Neural crest cell (in vitro differentiated cells): ENCODE measurements at places on chromosomes 3 and 15.
A peak's percentile ranks its signal among the peaks of the same experiment; 100 is the strongest.

GRCh38 chr15:96893159-96893906 lies 562.8 kb downstream of the NR2F2 start:
- DNase-seq = peak; percentile 28

DNA sequence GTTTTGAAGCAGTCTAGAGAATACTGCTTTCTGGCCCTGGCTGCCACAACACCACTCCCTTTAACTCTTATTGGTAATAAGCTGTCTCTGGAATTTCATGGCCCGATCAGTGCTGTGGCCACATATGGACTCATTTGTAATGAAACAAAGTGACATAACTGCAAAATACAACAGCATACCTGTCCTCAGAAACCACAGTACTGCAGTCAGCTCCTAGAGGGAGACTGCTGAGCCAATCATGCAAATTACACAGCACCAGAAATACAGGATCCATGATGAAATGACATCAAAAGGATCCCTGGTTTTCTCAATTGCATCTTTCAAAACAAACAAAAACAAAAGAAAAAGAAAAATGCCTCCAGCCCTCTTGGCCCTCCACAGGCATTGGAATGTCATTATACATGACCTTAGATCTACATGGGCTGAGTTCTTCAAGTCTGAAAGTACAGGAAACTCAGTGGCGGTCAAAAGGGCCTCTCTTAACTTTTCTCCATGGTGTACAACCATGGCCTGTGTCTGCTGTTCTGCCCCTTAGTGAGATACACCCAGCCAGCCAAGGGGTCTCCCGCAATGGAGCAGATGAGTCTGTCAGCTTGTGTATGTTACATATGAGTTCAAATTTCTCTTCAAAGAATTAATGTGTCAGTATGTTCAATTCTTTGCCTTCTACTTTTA lies 24.9 kb upstream of the KBTBD12 start:
- DNase-seq = no peak

- no peak for DNase-seq
Measured at GRCh38 chr3:197196192-197196591, 102.2 kb downstream of the DLG1 start.

DNA sequence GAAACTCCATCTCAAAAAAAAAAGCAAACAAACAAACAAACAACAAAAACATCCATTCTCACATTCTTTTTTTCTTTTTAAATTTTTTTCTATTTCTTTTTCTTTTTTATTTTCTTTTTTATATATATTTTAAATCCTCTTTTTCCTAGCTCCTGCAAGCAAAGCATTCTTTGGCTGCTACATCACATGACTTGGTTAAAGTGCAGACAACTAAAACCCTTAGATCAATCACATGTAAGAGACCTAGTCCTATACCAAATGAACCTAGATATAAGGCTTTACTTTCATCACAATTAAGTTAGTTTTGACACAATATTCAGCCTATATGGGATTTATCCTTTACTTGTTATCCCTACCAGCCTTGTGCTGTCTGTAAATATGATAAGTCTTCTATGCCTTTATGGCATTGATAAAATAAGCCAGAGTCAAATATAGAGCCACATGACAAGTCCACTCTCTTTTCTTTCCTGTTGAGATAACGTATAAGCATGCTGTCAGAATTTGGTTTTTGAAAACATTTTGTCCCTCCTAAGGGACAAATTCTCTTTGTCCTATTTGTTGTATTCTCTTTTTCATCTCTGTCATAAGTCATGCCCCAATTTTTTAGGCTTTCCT lies 11.3 kb downstream of the UBR1 start:
- no peak for DNase-seq

GRCh38 chr3:180534828-180535227 lies 67.1 kb upstream of the TTC14 start:
- no peak for DNase-seq

DNA sequence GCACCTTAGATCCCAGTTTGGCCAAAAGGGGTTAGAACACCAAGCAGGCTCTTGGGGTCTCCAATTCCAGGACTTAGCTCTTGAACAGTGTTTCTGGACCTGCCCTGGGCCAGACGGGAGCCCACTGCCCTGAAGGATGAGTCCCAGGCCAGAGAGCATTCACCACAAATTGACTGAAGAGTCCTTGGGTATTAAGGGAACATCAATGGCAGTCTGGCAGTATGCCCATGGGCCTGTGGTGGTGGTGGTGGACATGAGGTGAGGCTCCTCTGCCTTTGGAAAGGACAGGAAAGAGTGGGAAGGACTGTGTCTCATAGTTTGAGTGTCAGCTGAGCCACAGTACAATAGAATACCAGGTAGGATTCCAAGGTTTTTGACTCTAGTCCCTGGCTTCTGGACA lies 960.0 kb downstream of the DIPK2A start:
- DNase-seq = no peak

DNA sequence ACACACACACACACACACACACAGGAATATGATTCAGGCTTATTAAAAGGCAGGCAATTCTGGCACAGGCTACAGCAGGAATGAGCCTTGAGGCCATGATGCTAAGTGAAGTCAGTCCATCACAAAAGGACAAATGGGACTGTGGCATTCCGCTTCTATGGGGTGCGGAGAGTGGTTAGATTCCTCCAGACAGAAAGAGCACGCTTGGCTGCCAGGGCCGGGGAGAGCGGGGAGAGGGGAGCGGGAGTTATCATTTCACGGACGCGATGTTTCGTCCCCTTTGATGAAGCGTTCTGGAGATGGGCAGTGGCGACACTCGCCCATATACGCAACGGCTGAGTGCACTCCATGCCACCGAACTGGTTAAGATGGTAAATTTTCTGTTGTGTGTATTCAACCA lies 58.5 kb upstream of the FAM174B start:
- DNase-seq = no peak

- DNase-seq = peak; percentile 71
Measured at GRCh38 chr3:182683453-182683852, 109.9 kb upstream of the ATP11B start.

DNA sequence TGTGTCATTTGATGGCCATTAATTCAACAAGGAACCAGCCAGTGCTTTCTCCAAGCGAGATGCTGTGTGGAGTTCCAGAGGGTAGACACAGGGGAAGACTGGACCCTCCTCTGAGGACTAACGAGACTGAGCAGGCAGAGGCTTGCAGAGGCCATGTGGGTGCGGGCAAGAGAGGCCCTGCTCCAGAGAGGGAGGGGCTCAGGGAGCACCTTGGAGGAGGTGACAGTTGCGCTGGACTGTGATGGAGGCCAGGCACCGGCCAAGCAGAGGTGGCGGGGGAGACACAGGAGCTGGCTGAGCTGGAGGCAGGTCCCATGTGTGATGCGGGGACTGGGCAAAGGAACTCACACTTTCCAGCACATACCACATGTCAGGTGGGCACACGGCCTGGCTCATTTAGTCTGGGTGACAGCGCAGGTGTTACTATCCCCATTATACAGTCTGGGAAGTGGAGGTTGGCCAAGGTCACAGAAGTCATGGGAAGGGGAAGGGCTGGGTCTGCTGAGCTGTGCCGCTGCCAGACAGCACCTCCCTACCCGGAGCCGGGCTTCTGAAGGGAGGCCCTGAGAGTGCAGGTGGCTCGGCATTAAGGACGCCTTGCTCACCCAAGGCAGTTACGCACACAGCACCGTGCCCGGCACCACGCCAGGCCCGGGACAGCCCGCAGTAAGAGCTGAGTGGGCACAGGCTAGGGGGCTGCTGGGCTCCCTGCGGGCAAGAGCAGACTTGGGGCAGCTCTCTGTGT lies 3.7 kb downstream of the MELTF start:
- DNase-seq = no peak

DNA sequence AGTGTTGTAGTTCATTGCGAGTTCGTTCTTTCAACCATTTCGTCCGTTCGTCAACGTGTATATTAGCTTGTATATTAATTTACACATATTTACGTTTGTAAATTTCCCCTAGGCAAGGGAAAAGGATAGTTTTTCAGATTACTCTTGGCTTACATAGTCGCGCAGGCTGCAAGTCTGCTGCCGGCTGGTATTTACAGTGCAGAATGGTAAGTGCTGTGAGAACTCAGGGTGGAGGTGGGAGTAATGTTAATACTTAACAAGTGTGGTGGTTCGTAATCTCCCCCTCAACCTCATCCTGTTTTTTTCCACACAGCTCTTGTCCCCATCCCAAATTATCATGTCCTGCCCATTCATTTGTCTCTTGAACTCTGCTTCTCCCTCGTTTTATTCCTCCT lies 766 bp downstream of the FAM98B start:
- DNase-seq = no peak

DNA sequence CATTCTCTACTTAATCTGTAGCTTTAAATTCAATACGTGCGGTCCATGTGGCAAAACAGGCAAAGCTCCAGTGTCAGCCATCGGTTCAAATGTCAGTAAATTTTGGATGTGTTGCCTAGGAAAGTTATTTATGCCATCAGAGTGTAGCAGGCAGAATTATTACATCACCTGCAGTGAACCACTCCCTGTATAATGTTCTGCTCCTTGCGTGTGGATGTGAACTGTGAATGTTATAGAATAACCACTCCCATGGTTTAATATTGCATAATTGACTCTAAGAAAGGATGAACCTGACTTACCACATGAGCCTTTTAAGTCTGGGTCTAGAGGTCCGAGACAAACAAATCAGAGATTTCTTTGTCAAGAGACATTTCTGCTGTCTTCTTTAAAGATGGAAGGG lies 145.5 kb downstream of the GOLIM4 start:
- no peak for DNase-seq

- no peak for DNase-seq
Measured at GRCh38 chr15:41492597-41493204, 973 bp upstream of the ITPKA start.

- no peak for DNase-seq
Measured at GRCh38 chr3:101042996-101043686, 49.9 kb upstream of the ABI3BP start.

DNA sequence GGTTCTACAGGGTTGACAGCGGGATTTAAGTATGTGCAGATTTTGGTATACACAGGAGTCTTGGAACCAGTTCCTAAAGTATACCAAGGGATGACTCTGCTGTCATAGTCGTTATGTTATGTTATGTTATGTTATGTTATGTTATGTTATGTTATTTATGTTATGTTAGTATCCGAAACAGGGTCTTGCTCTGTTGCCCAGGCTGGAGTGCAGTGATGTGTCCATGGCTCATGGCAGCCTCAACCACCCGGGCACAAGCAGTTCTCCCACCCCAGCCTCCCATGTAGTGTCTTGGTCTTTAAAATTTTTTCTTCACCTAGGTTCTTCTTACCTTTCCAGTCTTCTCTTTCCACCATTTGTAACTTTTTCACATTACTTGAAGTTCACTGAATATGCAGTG lies 21.7 kb downstream of the PPP4R2 start:
- DNase-seq = no peak

DNA sequence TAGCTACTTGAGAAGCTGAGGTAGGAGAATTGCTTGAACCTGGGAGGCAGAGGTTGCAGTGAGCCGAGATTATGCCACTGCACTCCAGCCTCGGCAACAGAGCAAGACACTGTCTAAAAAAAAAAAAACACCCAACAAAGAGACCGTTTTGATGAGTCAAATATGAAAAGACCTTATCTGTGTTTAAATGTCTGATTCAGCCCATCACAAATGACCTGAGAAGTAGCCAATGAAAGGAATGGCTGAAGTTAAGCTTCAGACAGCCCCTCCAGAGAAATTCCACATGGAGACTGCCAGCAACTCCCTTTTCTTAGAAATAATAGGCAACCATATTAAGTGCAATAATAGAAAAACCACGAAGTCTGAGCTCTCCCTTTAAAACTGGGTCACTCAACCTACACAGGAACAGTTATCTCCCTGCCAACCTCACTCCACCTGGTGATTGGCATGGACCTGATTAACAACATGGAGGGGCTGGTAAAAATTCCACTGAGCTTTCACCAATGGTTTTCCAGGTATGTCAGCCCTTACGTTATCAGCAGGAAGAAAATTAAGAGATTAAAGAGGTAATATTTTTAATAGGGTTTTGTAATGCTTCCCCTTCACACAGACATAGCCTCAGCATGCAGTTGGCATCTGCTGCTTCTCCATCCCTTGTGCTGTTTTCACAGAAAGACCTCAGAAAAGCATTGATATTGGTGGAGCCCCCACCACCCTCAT lies 238.1 kb upstream of the STT3B start:
- no peak for DNase-seq

GRCh38 chr3:191296041-191296541 lies 33.1 kb upstream of the CCDC50 start:
- no peak for DNase-seq

GRCh38 chr3:117217355-117217754 lies 507.8 kb downstream of the TUSC7 start:
- DNase-seq = no peak

GRCh38 chr3:197802779-197803459 lies 11.9 kb downstream of the LRCH3 start:
- no peak for DNase-seq

DNA sequence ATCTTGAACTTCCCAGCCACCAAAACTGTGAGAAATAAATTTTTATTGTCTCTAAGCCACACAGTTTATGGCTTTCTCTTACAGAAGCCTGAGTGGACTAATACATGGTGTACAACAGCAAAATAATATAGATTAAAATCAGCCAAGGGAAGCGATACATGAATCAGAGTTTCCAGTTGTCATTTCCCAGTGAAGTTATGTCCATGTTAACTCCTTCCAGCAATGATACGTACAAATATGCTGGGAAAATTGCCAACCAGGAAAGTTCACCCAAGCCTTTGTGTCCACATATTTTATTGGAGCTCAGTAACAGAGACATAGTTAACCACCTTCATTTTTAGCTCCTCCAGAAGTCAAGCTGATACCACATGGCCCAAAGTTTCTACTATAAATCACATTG lies 280.9 kb upstream of the KCNMB2 start:
- no peak for DNase-seq

GRCh38 chr3:192639987-192640386 lies 87.4 kb downstream of the FGF12 start:
- no peak for DNase-seq

- no peak for DNase-seq
Measured at GRCh38 chr3:127095774-127096173, 97.2 kb upstream of the PRR23E start.

DNA sequence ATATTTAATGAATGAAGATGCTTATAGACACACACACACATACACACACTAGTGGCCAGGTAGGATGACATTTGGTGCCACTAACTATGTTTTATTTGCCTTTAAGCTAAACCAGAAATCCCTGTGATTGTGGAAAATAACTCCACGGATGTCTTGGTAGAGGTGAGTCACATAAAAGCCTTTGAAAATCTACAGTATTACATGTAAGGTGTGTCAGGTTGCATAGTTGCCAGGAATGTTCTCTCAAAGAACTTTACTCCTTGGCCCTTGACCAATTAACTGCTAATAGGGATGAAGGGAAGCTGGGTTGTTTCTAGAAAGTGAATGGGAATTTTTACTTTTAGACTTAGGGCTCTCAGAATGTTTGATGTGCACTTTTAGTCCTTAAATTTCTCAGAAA lies 9.9 kb downstream of the ZBED2 start:
- no peak for DNase-seq

GRCh38 chr15:55791551-55792400 lies 48.8 kb upstream of the PRTG start:
- DNase-seq = no peak

DNA sequence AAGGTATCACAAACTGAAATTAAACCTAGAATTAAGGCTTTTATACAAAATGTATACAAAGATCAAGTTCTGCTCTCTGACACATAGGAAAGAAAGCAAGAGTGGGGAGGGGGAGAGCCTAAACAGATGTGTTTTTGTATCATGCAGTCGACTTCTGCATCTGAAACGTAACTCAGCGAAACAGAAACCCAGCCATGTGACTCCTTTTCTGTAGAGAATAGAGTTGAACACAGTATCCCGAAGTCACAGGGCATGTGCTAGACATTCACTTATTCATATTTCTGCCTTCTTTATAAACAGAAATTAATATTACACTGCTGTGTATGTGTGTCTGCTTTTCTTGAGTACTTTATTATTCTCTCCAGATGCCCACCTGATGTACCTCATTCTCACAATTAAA lies 121.0 kb downstream of the PDZRN3 start:
- no peak for DNase-seq
